ENCODE measurements at places on chromosomes 3 and 15. TPM values are rescaled to one million over a fixed set of nuclear protein-coding genes. Genes with fewer than 3 reads are reported as not detected.

Gene ISG20
- total RNA-seq: 41.2 TPM

Gene SGO1
- 13.7 TPM for total RNA-seq

Gene PLCL2
- total RNA-seq: 3.9 TPM

Gene CFAP100
- not detected for total RNA-seq

Gene MCF2L2
- 0.17 TPM for total RNA-seq
